ENCODE measurements at places on chromosomes 16 and 17.

DNA sequence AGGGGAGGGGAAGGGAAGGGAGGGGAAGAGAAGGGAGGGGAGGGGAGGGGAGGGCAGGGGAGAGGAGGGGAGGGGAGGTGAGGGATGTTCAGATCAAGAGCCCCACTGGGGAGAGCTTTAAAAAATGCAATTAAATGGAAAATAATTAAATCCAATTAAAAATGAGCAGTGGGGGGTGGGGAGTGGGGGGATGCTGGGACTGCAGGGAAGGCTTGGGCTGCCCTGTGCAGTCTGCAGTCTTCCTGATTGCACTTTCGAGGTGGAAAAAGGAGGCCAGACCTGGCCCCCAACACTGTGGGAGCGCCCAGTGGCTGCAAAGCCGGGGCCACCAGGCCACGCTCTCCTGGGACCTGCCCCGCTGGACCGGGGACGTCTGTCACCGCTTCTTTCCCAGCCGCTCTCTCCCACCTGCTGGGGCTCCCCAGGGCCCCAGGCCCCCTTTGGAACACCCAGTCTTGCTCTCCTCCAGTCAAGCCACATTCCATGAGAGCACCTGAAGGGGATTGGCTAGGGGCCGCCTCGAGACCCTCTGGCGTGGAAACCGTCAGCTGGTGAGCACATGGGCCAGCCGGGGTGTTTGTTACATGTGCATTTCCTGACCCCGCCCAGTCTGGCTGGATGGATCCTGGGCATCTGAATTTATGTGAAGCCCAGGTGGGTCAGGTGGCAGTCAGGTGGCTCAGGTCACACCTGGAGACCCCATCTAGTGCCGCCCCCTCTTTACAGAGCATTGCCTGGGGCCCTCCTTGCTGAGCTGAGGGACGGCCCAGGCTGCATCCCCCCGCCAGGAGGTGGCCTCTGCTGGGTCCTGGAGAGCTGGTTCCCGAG, 37.6 kb upstream of the CBFA2T3 start:
- DNase-seq, result no peak
- H3K27me3 ChIP-seq, result peaks cover 23% of the 10 kb centered on the region
- peaks cover 3% of the 10 kb centered on the region for H3K36me3 ChIP-seq
- H3K4me3 ChIP-seq, result no peak overlapping the region
- peaks cover 6% of the 10 kb centered on the region for H3K4me1 ChIP-seq

- H3K36me3 ChIP-seq, result peaks cover 5% of the 10 kb centered on the region
- peaks cover 50% of the 10 kb centered on the region for H3K4me1 ChIP-seq
- no peak overlapping the region for H3K4me3 ChIP-seq
- H3K27me3 ChIP-seq, result no peaks in the 10 kb centered on the region
- no peak overlapping the region for H3K27ac ChIP-seq
These were observed 16.3 kb downstream of the AXIN1 start for GRCh38 chr16:336269-336668.

GRCh38 chr17:78107457-78107856, 21.1 kb downstream of the TMC6 start:
- H3K27ac ChIP-seq, result no peak overlapping the region
- H3K27me3 ChIP-seq, result no peaks in the 10 kb centered on the region
- DNase-seq, result no peak
- no peak overlapping the region for H3K4me3 ChIP-seq
- peaks cover 51% of the 10 kb centered on the region for H3K36me3 ChIP-seq

- H3K36me3 ChIP-seq, result peaks cover 5% of the 10 kb centered on the region
- H3K4me3 ChIP-seq, result no peak overlapping the region
- DNase-seq, result no peak
- H3K4me1 ChIP-seq, result no peaks in the 10 kb centered on the region
These were observed 18.8 kb downstream of the TBX2 start for GRCh38 chr17:61418449-61418848.

DNA sequence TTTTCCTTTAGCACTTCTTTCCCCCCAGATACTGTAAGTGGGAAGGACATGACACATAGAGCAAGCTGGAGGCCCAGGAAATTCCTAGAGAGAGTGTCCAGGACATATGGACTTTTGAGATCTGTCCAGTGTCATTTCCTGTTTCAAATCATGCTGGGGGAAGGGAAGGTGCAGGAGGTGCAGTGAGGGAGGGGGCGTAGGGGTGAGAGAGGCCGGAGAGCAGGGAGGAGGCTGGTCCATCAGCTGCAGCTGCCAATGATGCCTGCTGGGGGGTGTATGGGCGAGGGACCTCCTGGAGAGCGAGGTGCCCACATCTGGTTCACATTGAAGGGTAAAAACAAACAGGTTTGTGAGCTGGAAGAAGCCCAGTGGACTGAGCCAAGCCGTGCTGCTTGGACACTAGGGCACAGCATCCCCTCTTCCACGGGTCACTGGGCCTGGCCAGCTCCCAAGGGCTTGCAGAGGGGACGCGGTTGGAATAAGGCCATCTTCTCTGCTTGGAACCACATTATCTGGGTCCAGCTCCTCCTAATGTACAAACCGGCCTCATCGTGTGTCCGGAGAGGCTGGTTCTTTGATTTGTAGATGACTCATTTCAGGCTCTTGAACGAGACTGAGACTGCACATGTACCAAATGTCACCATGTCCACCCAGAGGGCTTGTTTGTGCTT, 70.4 kb upstream of the SMURF2 start:
- no peak for DNase-seq
- no peaks in the 10 kb centered on the region for H3K27me3 ChIP-seq
- H3K36me3 ChIP-seq, result no peaks in the 10 kb centered on the region
- peaks cover 14% of the 10 kb centered on the region for H3K4me1 ChIP-seq
- H3K4me3 ChIP-seq, result no peak overlapping the region

DNA sequence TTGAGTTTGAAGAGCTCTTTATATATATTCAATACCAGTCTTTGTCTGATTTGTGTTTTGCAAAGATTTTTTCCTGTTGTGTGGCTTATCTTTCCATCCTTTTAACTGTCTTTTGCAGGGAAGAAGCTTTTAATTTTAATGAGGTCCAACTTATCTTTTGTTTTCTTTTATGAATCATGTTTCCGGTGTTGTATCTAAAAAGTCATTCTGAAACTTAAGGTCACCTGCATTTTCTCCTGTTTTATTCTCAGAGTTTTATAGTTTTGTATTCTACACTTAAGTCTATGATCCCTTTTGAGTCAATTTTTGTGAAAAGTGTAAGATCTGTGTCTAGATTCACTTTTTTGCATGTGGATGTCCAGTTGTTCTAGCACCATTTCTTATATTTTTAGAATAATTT, 24.6 kb upstream of the COX10 start:
- no peak for DNase-seq
- H3K4me3 ChIP-seq, result no peak overlapping the region
- peaks cover 2% of the 10 kb centered on the region for H3K36me3 ChIP-seq
- peaks cover 11% of the 10 kb centered on the region for H3K4me1 ChIP-seq
- no peaks in the 10 kb centered on the region for H3K27me3 ChIP-seq
- H3K27ac ChIP-seq, result no peak overlapping the region

GRCh38 chr17:30191072-30191471, 44.4 kb downstream of the SLC6A4 start:
- H3K4me1 ChIP-seq, result peaks cover 5% of the 10 kb centered on the region
- H3K4me3 ChIP-seq, result no peak overlapping the region
- H3K36me3 ChIP-seq, result no peaks in the 10 kb centered on the region

DNA sequence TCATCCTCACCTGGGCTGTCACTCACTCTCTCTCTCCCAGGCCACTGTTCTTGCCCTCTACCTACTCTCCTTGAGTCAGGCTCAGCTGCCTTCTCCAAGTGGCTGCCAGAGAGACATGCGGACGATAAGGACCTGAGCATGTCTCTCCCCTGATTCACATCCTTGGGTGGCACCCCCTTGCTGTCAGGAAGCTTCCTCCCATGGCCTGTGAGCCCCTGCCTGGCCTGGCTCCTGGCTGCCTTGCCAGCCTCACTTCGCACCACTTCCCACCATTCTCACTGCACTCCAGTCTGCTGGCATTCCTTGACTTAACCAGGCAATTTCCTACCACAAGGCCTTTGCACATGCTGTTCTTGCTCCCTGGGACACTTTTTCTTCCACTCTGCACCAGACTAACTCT, 2.7 kb upstream of the ALDH3A1 start:
- no peak overlapping the region for H3K27ac ChIP-seq
- H3K4me1 ChIP-seq, result no peaks in the 10 kb centered on the region
- no peak for DNase-seq

DNA sequence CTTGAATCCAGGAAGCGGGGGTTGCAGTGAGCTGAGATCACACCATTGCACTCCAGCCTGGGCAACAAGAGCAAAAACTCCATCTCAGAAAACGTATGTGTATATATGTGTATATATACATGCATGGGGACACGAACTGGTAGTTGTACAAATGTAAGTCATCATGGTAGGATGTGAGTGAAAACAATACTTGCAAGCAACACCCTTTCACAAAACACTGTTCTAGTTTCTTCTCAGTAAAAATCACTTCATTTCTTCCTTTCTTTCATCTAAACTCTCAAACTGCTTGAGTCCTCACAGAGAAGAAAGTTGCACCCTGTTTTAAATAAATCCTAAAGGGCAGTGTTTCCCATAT, 51.8 kb downstream of the METTL16 start:
- peaks cover 46% of the 10 kb centered on the region for H3K36me3 ChIP-seq
- no peak for DNase-seq
- peaks cover 5% of the 10 kb centered on the region for H3K4me1 ChIP-seq
- no peak overlapping the region for H3K4me3 ChIP-seq
- H3K27ac ChIP-seq, result no peak overlapping the region
- no peaks in the 10 kb centered on the region for H3K27me3 ChIP-seq

DNA sequence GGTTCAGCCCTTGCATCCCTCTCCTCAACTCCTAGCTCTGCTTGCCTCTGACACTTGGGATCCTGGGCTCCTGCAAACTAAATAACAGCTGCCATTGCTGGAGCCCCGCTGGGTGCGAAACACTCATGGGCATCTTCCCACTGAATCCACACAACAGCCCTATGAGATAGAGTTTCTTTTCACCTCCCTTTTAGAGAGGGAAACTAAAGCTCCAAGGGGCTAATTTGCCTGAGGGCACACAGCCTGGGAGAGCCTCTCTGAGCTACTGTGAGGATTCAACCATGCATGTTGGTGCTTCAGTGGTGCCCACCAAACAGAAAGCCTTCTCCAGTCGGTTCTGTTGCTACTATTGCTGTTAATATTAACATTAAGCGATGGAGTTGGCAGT, 4.0 kb downstream of the ACBD4 start:
- DNase-seq, result no peak
- H3K36me3 ChIP-seq, result peaks cover 4% of the 10 kb centered on the region

- H3K27me3 ChIP-seq, result no peaks in the 10 kb centered on the region
- H3K36me3 ChIP-seq, result peaks cover 11% of the 10 kb centered on the region
- peak within 1 kb of the TSS; percentile 93 for H3K27ac ChIP-seq
- H3K4me3 ChIP-seq, result peak within 1 kb of the TSS; percentile 87
- DNase-seq, result peak; percentile 40
- H3K4me1 ChIP-seq, result peaks cover 40% of the 10 kb centered on the region
These were observed at the start of gene KIFC3 for GRCh38 chr16:57802341-57803133. KIFC3 (minus strand) TSS chr16:57802491; CDS start chr16:57798243, 4,248 bp downstream.

GRCh38 chr16:66590322-66590721, 11.1 kb downstream of the CMTM2 start:
- H3K4me3 ChIP-seq, result peak overlapping the region; percentile 72
- peak overlapping the region; percentile 85 for H3K27ac ChIP-seq
- H3K4me1 ChIP-seq, result peaks cover 16% of the 10 kb centered on the region
- H3K27me3 ChIP-seq, result no peaks in the 10 kb centered on the region
- no peak for DNase-seq

DNA sequence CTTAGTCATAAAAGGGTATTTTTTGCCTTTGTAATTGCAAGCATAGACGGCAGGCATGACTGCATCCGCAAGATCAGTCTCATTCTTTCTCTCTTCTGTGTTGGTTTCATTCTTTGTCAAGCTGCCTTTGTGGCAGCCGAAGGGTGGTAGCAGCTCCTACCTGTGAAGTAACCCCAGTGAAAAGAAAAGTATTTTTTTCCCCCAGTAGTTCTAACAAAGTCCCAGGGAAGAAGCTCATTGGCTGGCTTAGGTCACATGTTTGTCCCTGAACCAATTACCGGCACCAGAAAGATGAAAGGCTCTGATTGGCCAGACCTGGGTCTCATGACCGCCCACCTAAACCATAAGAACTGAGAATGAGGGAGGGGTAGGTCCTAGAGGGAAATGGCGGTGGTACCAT, 110.7 kb downstream of the RAP1GAP2 start:
- H3K27me3 ChIP-seq, result no peaks in the 10 kb centered on the region
- peaks cover 61% of the 10 kb centered on the region for H3K4me1 ChIP-seq
- no peak overlapping the region for H3K4me3 ChIP-seq

- H3K27me3 ChIP-seq, result no peaks in the 10 kb centered on the region
- H3K4me3 ChIP-seq, result no peak overlapping the region
- no peaks in the 10 kb centered on the region for H3K4me1 ChIP-seq
- DNase-seq, result no peak
- H3K27ac ChIP-seq, result no peak overlapping the region
- no peaks in the 10 kb centered on the region for H3K36me3 ChIP-seq
These were observed 653.8 kb downstream of the CDH8 start for GRCh38 chr16:61382435-61382834.

GRCh38 chr16:72066747-72067146, 3.7 kb downstream of the HPR start:
- H3K36me3 ChIP-seq, result peaks cover 2% of the 10 kb centered on the region
- no peak overlapping the region for H3K27ac ChIP-seq
- H3K27me3 ChIP-seq, result no peaks in the 10 kb centered on the region
- no peak for DNase-seq
- H3K4me3 ChIP-seq, result no peak overlapping the region
- no peaks in the 10 kb centered on the region for H3K4me1 ChIP-seq

DNA sequence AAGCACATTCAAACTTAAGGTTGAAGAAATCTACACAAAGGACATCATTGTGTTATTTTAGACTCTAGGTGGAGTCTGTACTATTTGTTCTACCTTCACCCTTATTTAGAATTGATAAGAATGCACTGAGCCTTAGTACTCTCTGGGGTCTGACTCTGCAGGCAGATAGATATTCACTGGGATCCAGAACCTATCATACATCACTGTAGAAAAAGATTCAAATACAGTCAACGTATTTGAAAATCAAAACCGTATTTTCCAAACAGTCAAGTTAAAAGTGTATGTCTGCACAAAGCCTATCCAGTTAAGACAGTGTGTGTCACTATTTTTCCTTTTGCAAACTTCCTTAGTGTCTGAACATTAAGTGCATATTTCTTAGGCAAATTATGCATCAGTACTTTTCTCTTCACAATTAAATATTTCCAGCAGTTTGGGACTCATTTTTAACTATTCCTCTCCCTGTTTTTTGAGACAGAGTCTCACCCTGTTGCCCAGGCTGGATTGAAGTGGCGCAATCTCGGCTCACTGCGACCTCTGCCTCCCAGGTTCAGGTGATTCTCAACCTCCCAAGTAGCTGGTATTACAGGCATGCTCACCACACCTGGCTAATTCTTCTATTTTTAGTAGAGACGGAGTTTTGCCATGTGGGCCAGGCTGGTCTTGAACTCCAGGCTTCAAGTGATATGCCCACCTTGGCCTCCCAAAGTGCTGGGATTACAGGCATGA, 22.3 kb downstream of the MOSMO start:
- peaks cover 50% of the 10 kb centered on the region for H3K4me1 ChIP-seq
- H3K27me3 ChIP-seq, result no peaks in the 10 kb centered on the region
- H3K4me3 ChIP-seq, result no peak overlapping the region
- H3K36me3 ChIP-seq, result peaks cover 2% of the 10 kb centered on the region
- no peak for DNase-seq
- H3K27ac ChIP-seq, result peak overlapping the region; percentile 0

Measured in central memory CD8-positive, alpha-beta T cell (primary cell).